Activated CD8-positive, alpha-beta memory T cell treated with anti-CD3 and anti-CD28 coated beads for 24 hours (primary cell): ENCODE measurements at places on chromosomes 7 and 10.

- no peak for DNase-seq
These were observed 10.4 kb downstream of the ALDH18A1 start for GRCh38 chr10:95646160-95646559.

DNA sequence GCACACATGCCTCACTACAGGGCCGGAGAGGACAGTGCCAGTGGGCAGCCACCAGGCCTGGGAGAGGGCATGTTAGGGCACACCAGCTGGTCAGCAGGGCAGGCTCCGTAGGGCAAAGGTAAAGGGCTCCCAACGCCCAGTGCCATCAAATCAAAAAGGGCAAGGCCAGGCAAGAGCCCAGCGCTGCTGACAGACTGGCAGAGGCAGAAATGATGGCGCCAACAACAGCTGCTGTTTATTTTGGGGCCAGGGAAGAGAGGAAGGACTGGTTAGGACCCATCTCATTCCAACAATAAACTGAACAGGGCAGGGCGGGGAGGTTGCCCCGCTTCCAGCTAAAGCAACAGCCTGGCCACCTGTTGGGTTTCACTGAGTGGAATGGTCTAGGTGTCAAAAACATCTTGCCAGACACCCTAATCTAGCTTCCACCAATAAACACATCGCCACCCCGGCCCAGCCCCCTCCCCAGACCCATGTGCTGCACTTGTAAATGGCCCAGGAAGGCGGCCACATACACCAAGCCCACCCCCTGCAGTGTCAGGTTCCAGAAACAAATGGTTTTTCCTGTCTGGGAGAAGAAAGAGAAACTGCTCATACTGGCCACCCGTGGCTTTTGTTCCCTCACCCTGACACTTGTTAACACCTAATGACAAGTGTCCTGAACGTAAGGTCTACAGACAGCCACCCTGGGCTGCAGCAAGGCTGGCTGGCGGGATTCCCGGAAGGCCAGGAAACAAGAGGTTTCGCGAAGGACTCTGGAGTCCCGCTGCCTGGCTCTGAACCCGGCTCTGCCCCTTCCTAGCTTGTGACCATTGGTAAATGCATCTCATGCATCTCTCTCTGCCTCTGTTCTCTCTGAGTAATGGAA, 15.3 kb downstream of the SH3PXD2A start:
- no peak for DNase-seq

GRCh38 chr7:70040970-70041766, 442.9 kb downstream of the AUTS2 start:
- DNase-seq: no peak

- no peak for DNase-seq
These were observed 8.5 kb upstream of the GLCCI1 start for GRCh38 chr7:7959979-7960670.

DNA sequence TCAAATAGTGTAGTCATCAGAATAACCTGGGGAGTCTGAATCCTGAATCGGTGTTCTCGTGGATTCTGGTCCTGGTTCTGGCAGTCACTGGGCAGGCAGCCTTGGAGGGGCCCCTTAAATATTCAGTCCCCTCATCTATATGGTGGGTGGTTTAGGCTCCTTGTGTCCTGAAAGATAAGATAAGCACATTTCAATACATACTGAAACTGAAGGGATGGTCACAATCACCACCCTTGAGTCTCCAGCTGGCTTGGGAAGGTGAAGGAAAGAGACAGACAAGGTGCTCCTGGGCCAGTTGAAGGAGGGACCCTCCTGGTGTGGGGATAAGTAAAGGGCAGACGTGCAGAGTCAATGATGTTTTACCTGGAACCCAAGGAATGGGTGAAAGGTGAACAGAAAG, 146.7 kb downstream of the CXCL12 start:
- no peak for DNase-seq

DNA sequence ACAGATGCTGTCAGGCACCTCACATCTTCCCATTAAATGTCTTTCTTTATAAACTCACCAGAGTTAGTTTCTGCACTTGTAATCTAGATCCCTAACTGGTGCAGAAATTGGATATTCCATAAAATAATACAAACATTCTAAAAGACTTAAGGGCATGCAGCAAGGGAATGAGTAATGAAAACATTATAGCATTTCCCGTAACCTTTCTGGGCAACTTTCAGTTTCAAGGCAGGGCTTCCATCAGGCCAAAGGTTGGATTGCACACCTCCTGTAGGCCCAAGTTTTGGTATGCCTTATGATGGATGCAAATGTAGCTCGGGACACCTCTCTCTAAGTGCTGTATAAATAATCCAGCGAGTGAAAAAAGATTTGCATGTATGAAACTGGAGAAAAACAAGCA, 129.9 kb upstream of the LYZL2 start:
- no peak for DNase-seq

DNA sequence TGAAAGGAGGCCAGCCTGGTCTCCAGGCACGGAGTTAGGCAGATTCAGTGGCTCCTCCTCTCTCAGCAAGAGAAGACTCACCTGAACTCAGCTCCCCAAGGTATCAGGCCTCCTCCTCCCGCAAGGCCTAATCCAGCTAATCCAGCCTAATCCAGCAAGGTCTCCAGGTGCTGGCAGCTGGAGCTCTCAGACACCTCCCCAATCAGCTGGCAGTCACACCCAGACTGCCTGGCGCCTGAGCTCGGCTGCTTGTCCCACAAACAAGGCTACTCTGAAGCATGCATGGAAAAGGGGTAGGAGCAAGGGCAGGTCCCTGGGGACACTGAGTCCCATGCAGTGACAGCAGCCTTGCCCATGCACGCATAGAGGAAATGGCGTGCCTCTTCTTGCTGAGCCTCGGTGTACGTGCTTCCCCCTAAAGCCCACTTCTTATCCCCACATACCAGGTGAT, 3.3 kb upstream of the OPN4 start:
- peak; percentile 50 for DNase-seq

GRCh38 chr10:12958546-12959110, 42.9 kb downstream of the CCDC3 start:
- no peak for DNase-seq

- DNase-seq: no peak
These were observed 22.8 kb upstream of the ORC5 start for GRCh38 chr7:104230606-104231005.

DNA sequence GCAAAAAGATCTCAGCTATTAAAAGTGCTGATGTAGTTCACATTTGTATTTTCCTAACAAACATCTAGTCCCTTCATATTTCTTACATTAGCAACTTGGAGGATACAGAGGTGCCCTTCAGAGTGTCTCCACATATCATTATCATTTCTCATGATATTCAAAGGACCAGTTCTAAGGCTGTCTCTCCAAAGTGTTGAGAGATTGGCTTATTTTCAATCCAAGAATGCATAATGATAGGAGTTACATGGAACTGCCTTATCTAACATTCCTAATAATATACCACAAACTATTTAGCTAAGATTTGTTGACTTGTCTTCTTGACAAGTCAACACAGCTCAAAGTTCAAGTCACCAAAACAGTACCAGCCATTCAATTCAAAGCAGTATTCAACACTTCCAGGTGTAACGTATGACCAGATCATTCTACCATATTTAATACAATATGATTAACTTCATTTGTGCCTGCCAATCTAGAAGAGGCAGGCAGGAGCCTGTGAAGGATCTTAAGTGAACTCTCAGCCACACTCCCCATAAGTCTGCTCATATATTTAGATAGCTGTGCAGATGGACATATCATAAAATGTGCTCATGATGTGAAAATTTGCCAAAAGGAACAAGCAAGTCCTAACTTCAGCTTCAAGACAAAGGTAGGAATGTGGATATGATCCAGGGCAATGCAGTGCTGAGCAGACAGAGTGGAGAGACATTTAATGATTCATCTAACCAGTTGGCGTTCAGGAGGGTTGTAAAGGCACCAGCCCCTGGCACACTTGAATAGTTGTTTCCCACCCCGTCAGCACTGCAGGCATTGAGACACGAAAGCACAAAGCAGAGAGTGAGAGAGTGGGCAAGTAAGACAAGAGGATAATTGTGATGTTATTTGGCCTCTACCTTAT, 108.3 kb downstream of the MTERF1 start:
- no peak for DNase-seq

- peak; percentile 68 for DNase-seq
These were observed 10.4 kb downstream of the CHST3 start for GRCh38 chr10:71974489-71975021.

DNA sequence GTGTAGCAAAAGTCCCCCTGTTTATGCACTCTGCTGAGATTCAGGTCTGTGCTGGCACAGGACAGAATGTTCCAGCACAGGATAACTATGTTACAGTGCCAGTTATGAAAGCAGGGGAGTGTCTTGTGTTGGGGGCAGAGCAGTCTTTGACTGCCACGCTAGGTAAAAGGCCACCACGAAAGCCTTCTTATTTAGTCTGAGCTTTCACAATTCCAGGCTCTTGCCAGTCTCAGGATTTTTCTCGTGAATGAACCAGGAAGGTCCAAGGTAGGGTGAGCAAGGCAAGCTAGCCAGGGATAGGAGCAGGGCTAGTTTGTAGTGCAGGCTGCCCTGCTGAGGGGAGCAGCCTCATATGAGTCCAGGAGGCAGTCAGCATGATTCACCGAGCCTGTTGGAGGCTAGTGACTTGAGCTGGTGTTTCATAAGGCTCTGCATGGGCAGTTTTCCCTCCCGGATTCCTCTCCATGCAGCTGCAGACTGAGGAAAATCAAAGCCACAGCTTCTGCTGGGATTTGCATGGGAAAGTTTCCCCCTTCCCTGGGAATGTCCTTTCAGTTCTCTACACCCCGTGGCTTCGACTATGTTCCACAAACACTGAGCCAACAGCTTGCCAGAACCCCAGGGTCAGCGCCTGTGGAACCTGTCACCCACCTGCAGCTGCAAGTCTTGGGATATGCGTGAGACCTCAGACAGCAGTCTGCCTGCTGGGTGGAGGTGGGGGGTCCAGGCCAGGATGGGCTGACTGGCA, 112.3 kb downstream of the JCAD start:
- no peak for DNase-seq

DNA sequence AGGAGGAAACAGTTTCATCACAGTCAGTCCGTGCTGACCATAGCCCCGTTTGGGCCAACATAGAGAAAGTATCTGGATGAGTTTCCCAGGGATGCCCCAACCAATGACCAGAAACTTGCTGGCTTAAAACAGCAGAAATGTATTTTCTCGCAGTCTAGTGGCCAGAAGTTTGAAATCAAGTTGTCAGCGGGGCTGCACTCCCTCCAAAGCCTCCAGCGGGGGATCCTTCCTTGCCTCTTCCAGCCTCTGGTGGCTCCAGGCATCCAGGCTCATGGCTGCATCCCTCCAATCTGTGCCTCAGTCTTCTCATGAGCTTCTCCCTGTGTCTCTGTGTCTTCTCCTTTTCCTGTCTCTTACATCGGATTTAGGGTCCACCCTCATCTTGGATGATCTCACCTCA, 89.6 kb upstream of the CTBP2 start:
- DNase-seq: no peak

DNA sequence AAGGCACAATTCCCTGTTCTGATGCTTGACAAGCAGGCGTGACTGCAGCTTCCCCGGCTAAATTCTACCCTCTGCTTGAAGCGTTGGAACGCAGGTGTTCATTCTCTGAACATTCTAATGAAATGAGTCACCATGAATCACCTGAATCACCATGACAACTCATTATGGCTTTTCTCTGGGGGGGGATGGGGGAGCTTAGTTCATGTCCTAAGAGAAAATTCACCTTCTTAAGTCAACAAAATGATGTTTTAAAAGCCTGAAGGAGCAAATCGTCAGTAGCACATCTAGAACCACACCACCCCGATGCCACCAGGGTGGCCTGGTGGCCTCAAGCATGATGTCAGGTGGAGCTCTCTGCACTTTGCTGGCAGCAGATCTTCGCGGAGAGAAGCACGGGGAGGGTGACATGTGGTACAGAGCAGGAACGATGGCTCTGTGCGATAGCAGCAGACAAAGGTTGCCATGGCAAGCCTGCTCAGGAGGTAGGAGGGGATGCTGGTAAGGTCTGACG, 33.7 kb downstream of the DDC start:
- no peak for DNase-seq

GRCh38 chr7:103690242-103690974, 244.4 kb upstream of the SLC26A5 start:
- DNase-seq: no peak

GRCh38 chr7:131222171-131222570, 105.5 kb upstream of the MKLN1 start:
- DNase-seq: peak; percentile 26

DNA sequence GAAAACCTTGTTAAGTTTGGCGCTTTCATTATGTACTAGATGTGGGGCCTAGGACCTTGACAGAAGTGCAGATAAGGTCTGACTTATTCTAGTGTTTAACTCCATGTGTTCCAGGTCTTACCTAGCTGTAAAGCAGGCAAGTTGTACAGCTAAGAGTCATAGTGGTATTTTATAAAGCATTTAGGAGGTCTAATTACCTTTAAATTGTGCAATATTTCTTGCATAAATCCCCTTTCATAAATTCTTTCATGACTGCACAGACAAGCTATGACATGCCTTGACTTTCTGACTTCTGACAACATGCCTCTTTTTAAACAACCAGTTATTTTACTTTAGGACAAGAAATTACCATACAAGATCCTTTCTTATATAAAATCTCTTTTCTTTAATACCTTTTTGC, 151.6 kb upstream of the VSTM2A start:
- no peak for DNase-seq

DNA sequence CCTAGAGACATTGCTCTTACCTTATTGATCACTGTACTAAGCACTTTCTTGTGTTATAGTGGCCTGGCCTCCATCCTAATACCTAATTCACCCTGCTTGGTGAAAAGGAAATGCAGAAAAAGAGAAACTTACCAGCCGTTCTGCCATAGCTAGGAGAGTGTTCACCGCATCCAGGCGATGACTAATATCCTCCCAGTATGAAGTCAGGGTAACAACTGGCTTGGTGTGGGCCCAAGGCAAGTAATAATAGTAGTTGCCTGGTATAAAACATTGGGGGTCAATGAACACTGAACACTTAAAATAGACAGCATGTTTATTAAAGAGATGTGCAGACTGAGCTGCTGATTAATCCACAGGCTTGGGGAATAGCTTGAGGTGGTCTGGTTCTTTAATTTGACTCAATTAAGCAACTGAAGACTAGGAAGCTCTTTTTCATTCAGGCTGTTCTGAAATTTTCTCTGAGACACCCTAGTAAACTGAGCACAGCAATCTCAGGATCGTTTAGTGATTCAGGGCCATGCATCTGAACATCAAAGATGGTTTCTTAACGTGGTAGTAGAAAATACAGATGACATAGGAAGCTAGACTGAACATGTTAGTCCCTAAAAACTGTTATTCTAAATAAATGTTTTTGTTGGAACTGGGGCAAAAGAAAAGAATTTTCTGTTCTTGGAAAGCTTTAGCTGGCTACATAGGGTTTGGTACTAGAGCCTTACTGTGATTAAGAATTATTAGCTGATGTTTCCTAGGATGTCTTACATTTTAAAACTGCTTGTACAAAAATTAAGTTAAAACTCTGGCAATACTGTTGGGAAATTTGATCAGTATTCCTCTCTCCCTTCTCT, 102.2 kb downstream of the MYOF start:
- no peak for DNase-seq

DNA sequence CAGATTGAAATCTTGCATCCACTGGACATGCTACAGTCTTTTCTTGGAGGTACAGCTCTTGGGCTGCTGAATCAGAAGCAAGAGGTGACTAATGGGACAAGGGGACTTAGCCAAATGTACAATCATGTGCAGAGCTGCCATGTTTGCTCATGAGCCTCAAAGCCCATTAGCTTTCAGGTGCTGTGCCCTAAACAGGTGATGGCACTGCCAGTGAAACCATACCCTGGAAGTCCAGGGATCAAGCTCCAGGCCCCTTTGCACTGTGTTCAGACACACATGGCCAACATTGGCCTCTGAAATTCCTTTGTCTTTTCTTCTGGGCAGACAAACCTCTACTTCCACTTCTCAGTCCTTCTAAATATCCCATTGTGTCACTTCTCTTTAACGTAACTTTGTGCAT, 328.2 kb downstream of the GRID1 start:
- no peak for DNase-seq

- DNase-seq: no peak
These were observed 71.5 kb downstream of the LRRC4 start for GRCh38 chr7:127959770-127960169.
